Fibroblast of the conjunctiva (primary cell): ENCODE measurements at places on chromosomes 11 and 22.

- no peak for DNase-seq
Measured at GRCh38 chr11:24295360-24295759, 201.5 kb upstream of the LUZP2 start.

DNA sequence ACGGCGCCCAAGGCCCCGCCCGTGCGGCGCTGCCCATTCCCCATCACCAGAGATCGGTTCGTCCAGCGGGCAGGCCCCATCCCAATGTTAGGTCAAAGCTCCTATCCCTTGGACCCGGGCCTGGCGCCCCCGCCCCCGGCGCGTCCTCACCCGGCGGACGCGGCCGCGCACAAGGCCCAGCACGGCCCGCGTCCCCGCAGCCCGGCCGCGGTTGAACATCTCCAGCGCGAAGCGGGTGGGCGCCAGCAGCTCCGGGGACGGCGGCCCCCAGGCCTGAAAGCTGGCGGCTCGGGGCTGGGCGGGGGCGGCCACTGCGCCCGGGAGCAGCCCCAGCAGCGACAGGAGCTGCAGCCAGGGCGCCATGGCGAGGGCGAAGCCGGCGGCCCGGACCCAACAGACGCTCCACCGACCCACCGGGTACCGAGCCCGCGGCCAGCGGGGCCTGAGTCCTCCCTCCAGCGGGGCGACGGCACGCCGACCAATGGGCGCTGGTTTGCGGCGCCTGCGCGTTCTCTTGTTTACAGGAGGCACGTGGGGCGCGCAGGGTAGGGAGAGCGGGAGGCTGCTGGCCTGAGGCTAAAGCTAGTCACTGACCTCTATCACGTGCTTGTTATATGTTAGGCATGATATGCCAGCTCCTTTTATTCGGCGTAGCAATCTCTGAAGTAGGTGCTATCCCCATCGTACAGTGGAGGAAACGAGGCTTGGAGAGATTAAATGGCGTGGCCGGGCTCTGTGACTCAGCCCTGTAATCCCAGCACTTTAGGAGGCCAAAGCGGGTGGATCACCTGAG, at the start of gene CTSF:
TSS of gene CTSF (minus strand) at position 483 of the 793 bp plus-strand sequence. CDS start at position 363, 120 bp downstream.
- DNase-seq: peak; percentile 43

- DNase-seq: peak; percentile 13
Measured at GRCh38 chr11:109604481-109605400, 182.8 kb downstream of the C11orf87 start.

GRCh38 chr22:36322602-36322915, 65.2 kb downstream of the MYH9 start:
- no peak for DNase-seq

- no peak for DNase-seq
Measured at GRCh38 chr11:6856871-6857270, 6.0 kb upstream of the OR10A2 start.
